Astrocyte of the spinal cord (primary cell): ENCODE measurements at places on chromosomes 3 and 15.
A peak's percentile ranks its signal among the peaks of the same experiment; 100 is the strongest.

- no peak for DNase-seq
Observed at GRCh38 chr3:45978006-45978761, 17.4 kb downstream of the FYCO1 start.

DNA sequence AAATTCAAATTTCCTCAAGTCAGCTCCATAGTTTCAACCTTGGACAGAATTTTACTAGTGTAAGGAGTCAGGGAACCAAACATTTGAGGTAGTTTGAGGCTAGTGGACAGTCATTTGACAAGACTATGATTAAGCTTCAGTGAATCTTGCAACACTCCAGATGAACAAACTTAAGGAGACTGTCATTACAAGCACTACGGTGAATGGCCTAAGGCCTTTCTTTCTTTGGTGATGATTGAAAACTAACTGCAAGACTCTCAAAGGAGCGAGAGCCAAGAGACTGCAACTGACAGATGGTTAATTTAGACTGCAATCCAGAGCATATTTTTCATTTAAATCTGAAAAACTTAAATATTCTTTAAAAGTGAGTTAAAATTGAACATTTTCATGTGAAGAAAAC, 272.3 kb upstream of the NECTIN3 start:
- DNase-seq: no peak

DNA sequence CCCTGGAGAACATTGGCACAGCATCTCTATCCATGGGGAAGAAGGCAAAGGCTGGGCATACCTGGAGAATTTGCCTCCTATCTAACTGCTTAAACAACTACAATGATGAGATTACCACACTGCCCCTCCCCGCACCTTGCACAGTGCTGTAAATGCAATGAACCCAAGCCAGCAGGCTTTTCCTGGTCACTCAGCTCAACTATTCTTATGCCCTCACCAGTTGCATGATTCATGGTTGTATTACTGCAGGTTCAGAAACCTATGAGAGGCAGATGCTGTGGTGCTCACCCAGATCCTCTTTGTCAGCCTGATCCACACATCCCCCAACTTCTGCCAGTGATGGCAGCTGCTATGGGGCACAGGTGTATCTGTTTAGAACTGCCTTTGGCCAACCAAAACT, 77.7 kb upstream of the STAC start:
- DNase-seq: no peak

DNA sequence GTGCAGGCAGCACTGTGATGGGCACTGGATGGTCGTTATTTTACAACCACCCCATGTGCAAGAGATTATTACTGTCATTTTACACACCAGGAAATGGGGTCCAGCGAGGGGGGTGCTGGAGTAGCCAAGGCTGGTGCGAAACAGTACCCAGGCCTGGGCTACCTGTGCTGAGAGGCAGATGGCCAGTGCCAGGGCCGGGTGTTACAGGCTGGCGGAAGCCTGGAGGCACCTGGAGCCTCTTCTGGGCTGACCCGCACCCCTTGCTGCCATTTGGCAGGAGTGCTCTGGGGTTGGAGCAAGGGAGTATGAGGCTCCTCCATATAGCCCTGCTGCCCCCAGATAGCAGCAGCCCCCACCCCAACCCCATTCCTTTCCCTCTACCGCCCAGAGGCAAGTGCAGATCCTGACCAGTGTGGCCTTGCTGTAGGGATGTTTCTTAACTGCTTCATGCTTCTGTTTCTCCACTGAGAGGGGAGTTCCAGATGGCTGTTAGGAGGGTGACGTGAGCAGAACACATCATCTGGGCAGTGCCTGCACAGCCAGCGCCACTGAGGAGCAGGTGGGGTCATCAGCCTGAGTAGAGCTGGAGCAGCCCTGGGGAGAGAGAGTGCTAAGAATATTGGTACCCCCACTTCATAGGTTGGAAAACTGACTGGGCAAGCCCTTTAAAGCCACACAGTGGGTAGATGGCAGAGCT, 15.3 kb downstream of the SNX33 start:
- no peak for DNase-seq

DNA sequence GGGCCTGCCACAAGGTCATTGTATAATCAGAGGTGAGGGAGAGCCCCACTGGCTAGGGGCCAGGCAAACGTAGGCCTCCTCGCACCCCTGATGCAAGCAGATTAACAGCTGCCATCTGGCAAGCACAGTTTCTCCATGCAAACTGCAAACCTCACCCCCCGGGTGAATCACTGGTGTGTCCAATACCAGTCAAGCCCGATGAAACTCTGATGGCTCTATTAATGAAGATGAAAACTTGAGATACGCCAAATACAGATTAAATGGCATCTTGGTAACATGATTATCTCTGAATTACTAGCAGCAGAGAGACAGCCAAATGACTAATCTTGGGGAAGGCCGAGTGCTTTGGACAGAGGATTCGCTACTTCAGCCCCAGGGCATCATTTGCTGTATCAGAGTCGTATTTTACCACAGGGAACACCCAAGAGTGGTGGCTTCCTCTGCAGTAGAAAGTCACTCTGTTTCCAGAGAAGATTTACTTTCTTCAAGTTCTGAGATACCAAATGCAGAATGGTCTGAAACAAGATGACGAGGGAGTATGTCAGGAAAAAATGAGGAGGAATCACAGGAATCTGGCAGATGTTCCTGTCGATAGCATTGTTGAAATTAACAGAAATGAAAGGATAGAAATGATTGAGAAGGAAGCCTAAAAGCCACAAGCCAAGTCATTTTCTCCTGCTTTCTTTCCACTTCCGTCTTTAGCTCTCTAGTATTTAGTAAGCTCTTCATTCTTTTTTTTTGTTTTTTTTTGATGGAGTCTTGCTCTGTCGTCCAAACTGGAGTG, 96.2 kb upstream of the NR2F2 start:
- DNase-seq: no peak

- DNase-seq: no peak
Observed at GRCh38 chr3:44100298-44100695, 141.4 kb upstream of the TOPAZ1 start.

- DNase-seq: no peak
Observed at GRCh38 chr15:40270246-40270995, 12.4 kb downstream of the ANKRD63 start.

DNA sequence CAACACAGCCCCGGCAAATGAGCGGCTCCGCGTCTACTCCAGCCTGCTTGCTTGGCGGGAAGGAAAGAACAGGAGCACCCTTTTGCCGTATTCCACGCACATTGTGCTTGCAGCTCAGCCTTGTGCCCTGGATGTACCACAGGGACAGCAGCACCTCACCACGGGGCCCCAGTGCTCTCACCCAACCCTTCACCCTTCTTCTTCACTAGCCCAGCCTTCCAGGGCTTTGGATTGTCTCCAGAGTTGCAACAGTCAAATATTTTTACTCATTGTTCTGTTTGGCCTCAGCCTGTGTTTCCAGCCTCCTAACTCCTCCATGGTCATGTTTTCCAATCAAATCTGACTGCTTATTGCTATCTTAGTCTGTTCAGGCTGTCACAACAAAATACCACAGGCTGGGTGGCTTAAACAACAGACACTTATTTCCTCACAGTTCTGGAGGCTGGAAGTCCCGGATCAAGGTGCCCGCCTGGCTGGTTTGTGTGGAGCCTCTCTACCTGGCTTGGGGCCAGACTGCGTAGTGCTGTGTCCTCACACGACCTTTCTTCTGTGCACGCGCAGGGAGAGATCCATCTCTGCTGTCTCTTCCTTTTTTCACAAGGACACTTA, 79.2 kb upstream of the ABHD17C start:
- peak; percentile 18 for DNase-seq

DNA sequence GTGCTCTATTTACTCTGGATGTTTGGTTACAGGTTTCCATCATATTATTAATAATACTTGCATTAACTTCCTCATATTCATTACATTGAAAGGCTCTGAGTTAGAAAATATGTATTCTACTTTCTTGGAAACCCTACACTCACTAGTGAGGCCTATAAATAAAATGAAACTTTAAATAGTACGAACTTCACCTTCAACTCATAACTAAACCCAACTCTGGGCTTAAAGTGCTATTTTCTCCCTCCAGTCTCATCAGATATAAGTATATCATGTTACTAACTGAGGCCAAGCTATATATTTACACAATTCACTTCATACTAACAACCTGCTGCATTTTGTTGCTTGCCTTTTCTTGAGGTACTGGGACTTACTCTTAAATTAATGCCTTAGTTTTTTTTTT, 306.7 kb downstream of the TIGIT start:
- no peak for DNase-seq

- DNase-seq: no peak
Observed at GRCh38 chr15:89370120-89370977, 35.7 kb upstream of the POLG start.

GRCh38 chr15:74394090-74394846, 26.8 kb upstream of the CYP11A1 start:
- DNase-seq: no peak

- no peak for DNase-seq
Observed at GRCh38 chr3:16140894-16141285, 33.6 kb upstream of the GALNT15 start.

DNA sequence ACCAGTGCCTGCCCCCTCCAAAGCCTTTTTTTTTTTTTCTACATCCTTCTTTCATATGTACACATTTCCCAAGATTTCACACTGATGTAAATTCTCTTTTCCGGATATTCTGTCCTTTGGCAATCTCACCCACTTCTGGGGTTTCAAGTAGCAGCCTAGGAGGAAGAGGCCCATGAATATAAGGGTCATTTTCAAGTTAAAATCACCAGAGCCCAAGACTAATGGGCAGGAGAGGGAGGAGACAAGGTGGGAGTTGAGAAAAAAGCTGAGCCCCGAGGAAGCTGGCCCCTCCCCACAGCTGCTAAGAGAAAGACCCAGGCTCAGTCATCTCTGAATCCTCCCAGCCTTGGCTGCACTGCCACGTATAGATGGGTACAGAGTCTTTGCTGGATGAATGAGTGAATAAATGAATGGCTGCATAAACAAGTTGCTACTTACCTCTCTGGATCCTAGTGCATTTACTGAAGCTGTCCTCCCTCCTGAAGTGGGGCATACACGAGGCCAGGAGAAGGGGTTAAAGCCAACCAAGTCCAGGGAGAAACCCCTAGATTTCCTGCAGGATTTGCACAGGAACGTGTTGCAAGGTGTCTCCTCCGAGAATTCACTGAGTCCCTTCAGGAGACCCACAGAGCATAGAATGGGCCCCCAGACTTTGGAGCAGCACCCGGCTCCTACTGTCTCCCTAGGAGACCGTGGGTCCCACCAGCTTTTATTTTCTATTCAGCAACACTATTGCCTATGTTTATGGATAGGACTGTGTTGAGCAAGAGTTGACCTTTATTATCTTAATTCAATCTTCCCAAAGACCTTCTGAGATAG, 100.8 kb upstream of the LIPC start:
- no peak for DNase-seq

DNA sequence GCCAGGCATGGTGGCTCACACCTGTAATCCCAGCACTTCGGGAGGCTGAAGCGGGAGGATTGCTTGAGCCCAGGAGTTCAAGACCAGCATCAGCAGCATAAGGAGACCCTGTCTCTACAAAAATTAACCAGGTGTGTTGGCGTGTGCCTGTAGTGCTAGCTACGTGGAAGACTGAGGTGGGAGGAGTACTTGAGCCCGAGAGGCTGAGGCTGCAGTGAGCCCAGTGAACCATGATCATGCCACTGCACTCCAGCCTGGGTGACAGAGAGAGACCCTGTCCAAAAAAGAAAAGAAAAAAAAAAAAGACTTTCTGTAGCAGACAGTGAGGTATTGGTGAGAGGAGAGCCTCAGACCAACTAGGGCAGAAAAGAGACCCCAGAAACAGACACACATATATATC, 263.8 kb downstream of the XXYLT1 start:
- no peak for DNase-seq
